ENCODE measurements at places on chromosomes 12 and 14. TPM values are rescaled to one million over a fixed set of nuclear protein-coding genes. Genes with fewer than 3 reads are reported as not detected.

DNA sequence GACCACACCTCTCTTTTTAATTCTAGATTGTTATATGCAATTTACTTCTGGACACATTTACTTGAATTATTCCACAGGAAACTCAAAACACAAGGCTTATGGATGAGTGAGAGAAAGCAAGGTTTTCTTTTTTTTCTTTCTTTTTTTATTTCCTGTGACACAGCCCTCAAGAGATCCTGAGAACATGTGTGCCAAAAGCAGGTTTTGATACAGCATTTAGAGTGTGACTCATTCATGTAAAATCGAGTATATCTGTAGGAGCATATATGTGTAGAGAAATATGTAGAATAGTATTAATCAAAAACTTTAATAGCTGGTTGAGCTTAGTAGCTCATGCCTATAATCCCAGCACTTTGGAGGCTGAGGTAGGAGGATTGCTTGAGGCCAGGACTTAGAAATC lies 4.4 kb upstream of the MAX start:
- no peak overlapping the region for H3K4me3 ChIP-seq
- no peak for DNase-seq
- no peak overlapping the region for H3K27ac ChIP-seq
- no peaks in the 10 kb centered on the region for H3K36me3 ChIP-seq

- H3K27me3 ChIP-seq, result peaks cover 6% of the 10 kb centered on the region
- no peak overlapping the region for H3K4me3 ChIP-seq
- H3K36me3 ChIP-seq, result no peaks in the 10 kb centered on the region
These were observed 35.3 kb upstream of the PPP1R13B start for GRCh38 chr14:103882503-103883262.

GRCh38 chr12:29581631-29582030 lies 84.1 kb upstream of the OVCH1 start:
- no peaks in the 10 kb centered on the region for H3K27me3 ChIP-seq
- H3K4me1 ChIP-seq, result peaks cover 1% of the 10 kb centered on the region
- H3K4me3 ChIP-seq, result no peak overlapping the region
- no peak for DNase-seq
- H3K27ac ChIP-seq, result no peak overlapping the region

DNA sequence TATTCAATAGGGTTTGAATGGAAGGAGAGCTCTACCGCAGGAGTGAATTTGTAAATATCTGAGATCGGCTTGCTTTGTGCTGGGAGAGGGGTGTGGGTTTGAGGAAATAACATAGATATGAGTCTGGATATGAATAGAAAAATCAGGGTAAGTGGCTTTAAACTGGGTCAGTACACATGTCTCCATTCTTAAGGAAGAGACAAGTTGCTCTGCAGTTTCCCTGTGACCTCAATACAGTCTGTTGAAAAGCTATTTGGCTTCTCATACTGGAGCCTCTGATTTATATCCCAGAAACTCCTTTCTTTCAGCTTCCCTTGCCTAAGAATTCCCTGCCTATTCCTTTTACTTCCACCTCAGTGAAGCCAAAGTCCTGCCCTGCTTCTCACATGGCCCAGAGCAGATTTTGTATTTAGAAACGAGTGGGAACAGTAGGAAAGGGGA lies 153.5 kb upstream of the ATF7IP start:
- H3K27ac ChIP-seq, result peak overlapping the region; percentile 51
- H3K4me3 ChIP-seq, result peak overlapping the region; percentile 4
- no peaks in the 10 kb centered on the region for H3K27me3 ChIP-seq
- H3K4me1 ChIP-seq, result peaks cover 38% of the 10 kb centered on the region

GRCh38 chr12:71892059-71892458 lies 46.6 kb upstream of the TPH2 start:
- no peak overlapping the region for H3K27ac ChIP-seq
- H3K27me3 ChIP-seq, result no peaks in the 10 kb centered on the region
- peaks cover 8% of the 10 kb centered on the region for H3K36me3 ChIP-seq
- DNase-seq, result no peak
- H3K4me3 ChIP-seq, result no peak overlapping the region

DNA sequence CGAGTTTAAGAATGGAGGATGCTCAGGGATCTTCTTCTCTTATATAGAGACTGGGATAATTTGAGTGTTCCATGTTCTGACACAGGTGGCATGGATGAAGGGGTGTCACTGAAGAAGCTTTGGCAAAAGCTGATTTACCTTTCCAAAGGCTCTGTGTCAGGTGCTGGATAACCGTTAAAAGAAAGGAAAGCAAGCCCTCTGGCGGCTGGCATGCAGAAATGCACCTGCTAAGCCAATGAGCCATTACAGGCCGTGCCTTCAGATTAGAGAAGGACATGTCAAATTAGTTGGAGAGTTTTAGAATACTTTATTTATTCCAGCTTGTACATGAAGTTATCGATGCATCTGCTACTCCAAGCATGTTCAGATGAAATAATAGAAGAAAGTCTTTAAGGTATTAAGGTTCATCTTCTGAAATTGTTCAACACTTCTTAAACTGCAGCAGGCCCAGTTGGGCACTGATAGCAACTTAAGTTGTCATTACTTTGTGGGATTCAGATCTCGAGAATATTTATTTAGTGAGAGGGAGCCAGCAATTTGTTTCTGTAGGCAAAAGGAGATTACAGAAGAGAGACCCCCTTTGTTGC lies 678.2 kb downstream of the NRXN3 start:
- H3K27ac ChIP-seq, result no peak overlapping the region
- H3K4me3 ChIP-seq, result no peak overlapping the region
- DNase-seq, result peak; percentile 36

- H3K27me3 ChIP-seq, result no peaks in the 10 kb centered on the region
- H3K4me1 ChIP-seq, result peaks cover 12% of the 10 kb centered on the region
- DNase-seq, result no peak
- no peak overlapping the region for H3K27ac ChIP-seq
- H3K4me3 ChIP-seq, result no peak overlapping the region
These were observed 758.0 kb downstream of the DIO2 start for GRCh38 chr14:79453276-79453675.

DNA sequence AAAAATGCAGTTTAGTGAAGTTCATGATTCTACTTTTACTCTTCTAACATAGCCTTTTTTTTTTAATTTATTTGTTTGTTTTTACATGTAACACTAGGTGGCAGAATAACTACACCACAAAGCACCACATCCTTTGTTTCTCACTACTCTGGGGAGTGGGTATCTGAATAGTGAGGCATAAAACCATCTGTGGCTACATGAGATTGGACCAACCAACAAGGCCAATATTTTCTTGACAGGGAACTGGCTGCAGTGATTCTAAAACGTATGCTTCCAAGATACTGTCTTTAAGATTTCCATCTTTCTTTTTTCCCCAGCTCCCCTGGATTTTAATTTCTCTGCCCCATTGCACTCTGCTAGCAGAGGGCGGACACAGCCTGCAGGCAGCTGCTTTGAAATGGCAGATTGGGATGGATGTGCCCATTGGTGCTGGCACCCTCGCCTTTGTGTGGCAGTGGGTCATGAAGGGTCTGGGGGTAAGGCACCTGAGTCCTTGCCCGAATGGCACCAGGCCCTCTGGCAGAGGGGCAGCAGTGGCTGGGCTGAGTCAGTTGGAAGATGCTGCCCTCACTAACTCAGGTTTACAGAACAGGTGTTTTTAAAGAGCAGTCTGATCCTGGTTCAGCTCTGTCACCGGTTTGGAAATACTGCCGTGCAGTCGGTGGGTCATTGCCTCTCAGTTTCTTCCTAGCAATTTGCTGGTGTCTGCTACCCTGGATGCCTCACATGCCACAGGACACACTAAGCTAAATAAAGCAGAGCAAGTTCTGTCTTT lies 429.1 kb downstream of the RAD51B start:
- H3K4me3 ChIP-seq, result no peak overlapping the region
- DNase-seq, result no peak
- H3K27ac ChIP-seq, result peak overlapping the region; percentile 89
- H3K27me3 ChIP-seq, result no peaks in the 10 kb centered on the region
- no peaks in the 10 kb centered on the region for H3K36me3 ChIP-seq

DNA sequence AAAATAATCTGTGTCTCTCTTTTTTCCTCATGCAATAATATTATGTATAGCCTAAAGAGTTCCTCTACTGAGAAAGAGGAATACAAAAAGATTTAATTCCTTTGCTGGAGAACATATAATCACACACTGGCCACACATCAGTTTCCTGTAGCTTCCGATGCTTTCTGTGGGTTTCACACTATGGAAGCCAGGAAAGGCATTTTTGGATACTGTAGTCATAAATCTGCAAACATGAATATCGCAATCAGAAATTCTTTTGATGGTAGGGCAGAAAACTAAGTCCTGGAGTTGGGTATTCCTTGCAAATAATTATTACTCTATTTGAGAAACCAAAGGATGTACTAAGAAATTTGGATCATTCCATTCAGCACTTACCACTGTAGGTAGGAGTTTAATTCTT lies 260.0 kb downstream of the ACSS3 start:
- H3K4me1 ChIP-seq, result no peaks in the 10 kb centered on the region
- H3K27ac ChIP-seq, result no peak overlapping the region
- DNase-seq, result no peak
- H3K36me3 ChIP-seq, result no peaks in the 10 kb centered on the region

GRCh38 chr14:38199739-38200138 lies 8.0 kb upstream of the SSTR1 start:
- no peak overlapping the region for H3K27ac ChIP-seq
- no peaks in the 10 kb centered on the region for H3K36me3 ChIP-seq
- H3K4me1 ChIP-seq, result peaks cover 3% of the 10 kb centered on the region
- DNase-seq, result no peak
- no peak overlapping the region for H3K4me3 ChIP-seq
- peaks cover 33% of the 10 kb centered on the region for H3K27me3 ChIP-seq

DNA sequence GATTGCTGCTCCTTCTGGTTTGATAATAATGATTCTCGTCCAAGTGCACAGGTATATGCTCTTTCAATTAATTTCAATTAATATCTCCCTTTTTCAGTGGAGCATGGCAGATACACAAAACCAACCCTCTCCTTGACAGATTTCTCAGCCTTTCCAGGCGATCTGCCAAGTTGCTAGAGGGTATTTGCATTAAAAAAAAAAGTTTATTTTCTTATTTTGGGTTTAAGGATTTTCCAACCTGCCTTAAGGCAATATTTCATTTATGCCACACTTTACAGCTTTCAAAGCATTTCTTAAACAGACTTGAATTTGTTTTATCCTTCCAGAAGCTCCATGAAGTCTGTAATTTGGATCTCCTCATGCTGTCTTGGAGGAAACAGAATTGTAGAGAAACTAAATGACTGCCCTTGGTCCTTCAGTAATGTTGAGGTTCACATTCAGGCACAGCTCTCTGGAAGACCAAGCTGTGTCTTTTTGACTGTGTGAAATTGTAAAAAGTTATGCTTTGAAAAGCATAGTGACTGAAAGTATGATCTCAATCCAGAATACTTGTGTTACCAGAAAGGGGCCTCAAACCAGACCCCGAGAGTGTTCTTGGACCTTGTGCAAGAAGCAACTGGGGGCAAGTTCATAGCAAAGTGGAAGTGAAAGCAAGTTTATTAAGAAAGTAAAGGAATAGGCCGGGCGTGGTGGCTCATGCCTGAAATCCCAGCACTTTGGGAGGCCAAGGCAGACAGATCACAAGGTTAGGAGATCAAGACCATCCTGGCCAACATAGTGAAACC lies 2.3 kb downstream of the DGLUCY start:
- H3K27me3 ChIP-seq, result no peaks in the 10 kb centered on the region
- peaks cover 21% of the 10 kb centered on the region for H3K36me3 ChIP-seq
- no peak overlapping the region for H3K27ac ChIP-seq
- H3K4me3 ChIP-seq, result no peak overlapping the region

DNA sequence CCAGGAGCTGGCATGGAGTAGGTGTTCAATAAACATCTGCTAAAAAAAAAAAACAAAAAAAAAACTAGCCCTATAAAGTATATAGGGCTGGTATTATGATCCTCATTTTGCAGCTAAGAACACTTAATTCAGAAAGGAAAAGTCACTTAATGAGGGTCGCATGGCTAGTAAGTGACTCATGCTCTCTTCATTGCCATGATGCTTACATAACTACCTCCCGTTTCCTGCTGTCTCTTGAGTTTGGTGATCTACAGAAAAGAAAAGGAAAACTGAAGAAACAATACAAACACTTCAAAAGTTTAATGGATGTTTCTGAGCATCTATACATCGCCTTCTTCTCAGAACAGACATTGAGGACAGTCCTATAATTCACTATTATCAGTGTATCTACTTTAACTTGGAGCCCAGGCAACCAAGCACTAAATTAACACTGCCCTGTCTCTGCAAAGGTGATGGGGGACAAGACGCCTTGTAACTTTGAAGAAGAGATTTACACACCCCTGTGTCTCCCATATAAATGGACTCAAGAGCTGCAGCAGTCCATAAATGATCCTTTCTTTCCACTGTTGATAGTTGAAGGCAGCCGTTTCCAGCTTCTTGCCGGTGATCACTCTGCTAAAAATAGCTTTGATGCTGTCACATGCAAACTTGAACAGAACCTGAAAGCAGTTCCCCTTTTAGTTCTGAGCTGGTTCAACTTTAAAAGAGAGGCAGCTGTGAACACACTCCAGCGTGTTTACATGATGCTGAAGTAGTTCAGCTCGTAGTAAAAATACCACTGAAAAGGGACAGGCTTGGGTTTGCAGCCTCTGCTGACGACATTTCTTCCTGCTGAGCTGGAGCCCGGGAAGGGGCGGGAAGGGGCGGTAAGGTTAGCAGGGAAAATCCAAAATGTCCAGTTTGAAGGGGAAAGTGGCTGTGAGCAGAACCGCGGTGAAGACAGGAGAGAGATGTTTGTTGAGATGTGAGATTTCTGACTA lies 113.3 kb downstream of the FOXN3 start:
- peaks cover 23% of the 10 kb centered on the region for H3K27me3 ChIP-seq
- no peak overlapping the region for H3K4me3 ChIP-seq
- peaks cover 6% of the 10 kb centered on the region for H3K4me1 ChIP-seq
- H3K27ac ChIP-seq, result no peak overlapping the region
- DNase-seq, result no peak

GRCh38 chr14:90580377-90581335 lies 183.8 kb downstream of the CALM1 start:
- DNase-seq, result no peak
- no peaks in the 10 kb centered on the region for H3K27me3 ChIP-seq
- H3K36me3 ChIP-seq, result peaks cover 2% of the 10 kb centered on the region
- no peak overlapping the region for H3K27ac ChIP-seq
- peaks cover 3% of the 10 kb centered on the region for H3K4me1 ChIP-seq

DNA sequence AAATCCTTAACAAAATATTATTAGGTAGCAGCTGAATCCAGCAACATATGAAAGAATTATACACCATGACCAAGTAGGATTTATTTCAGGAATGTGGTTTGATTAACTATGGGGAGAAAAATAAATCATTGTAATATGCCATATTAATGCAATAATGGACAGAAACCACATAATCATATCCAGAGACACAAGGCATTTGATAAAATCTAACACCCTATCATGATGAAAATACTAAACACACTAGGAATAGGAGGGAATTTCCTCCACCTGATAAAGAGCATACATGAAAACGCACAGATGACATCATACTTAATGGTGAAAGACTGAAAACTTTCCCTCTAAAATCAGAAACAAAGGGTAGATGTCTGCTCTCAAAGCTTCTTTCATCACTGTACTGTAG lies 238.9 kb downstream of the PHLDA1 start:
- peaks cover 1% of the 10 kb centered on the region for H3K4me1 ChIP-seq
- H3K4me3 ChIP-seq, result no peak overlapping the region
- H3K27ac ChIP-seq, result no peak overlapping the region
- no peaks in the 10 kb centered on the region for H3K27me3 ChIP-seq

- H3K27ac ChIP-seq, result peak overlapping the region; percentile 46
- no peak for DNase-seq
- no peaks in the 10 kb centered on the region for H3K36me3 ChIP-seq
- H3K27me3 ChIP-seq, result no peaks in the 10 kb centered on the region
These were observed 10.6 kb downstream of the PAPOLA start for GRCh38 chr14:96512602-96513397.

The TDRD9 gene
- total RNA-seq, result not detected

The NID2 gene
- 3.3 TPM for total RNA-seq

The RIMKLB gene
- 143 TPM for total RNA-seq

The A2M gene
- total RNA-seq, result 2.0 TPM

The JPH4 gene
- total RNA-seq, result not detected

The LHX5 gene
- total RNA-seq, result 0.41 TPM

The AP1G2 gene
- total RNA-seq, result 268 TPM

The PAH gene
- total RNA-seq, result 17.4 TPM

The C1QL4 gene
- total RNA-seq, result 0.64 TPM
